Endodermal cell (in vitro differentiated cells): ENCODE measurements at places on chromosomes 4 and X.

DNA sequence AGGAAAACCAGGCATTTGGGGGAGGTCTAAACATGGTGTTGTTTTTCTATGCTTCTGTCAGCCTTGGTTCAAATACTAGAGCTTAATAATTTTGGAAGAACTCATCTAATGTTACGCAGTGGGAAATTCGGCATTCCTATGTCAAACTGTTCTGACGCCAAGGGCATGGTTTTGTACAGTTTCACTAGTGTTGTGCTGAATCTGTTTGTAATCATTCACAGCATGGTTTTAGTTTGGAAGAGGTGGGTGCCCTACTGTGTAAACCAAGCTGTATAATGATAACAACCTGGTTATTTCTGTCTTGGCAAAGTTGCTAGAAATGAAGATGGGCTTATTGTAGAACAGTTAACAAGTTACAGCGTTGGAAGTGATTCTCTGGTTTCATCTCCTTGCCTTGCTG lies 5.2 kb downstream of the DDX3X start:
- H3K36me3 ChIP-seq: peaks cover 73% of the 10 kb centered on the region
- peak overlapping the region; percentile 56 for H3K4me3 ChIP-seq
- no peaks in the 10 kb centered on the region for H3K27me3 ChIP-seq
- no peaks in the 10 kb centered on the region for H3K4me1 ChIP-seq
- H3K27ac ChIP-seq: no peak overlapping the region

- no peak overlapping the region for H3K27ac ChIP-seq
- no peak for DNase-seq
- H3K36me3 ChIP-seq: no peaks in the 10 kb centered on the region
Measured at GRCh38 chrX:48616576-48616975, 19.3 kb downstream of the WDR13 start.

DNA sequence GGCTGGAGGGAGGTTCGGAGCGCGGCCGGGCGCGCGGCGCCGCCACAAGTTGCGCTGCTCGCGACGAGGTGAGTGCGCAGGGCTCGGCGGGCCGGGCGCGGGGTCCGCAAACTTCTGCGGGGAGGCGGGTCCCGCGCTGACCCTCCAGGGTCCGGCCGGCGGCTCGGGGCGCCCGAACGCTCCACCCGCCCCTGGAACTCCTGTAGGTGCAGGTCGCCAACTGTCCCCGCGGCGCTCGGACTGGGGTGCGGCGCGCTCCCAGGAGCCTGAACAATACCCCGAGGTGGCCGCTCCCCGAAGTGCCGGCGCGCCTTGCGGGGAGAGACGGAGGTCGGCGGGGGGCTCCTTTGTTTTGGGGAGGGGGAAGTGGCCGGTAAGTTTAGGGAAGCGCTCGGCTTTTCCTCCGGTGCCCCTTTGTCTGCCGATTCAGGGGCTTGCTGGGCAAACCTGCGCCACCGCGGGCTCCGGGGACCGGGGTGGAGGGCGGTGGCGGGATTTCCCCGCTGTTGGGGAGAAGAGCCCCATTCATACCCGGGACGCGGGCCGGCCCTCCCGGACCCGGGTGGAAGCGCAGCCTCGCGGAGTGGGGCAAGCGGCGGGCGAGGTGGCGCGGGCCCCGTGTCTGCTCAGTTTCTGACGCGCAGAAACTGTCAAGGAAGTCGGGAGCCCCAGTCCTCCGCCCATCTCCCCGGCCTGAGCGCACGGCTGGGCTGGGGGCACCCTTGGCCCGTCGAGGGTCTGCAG lies 694 bp downstream of the TBL1X start:
- peak overlapping the region; percentile 67 for H3K4me3 ChIP-seq
- H3K27ac ChIP-seq: no peak overlapping the region
- no peaks in the 10 kb centered on the region for H3K36me3 ChIP-seq
- no peaks in the 10 kb centered on the region for H3K27me3 ChIP-seq

GRCh38 chr4:178395798-178396197 lies 953.6 kb upstream of the AGA start:
- H3K27me3 ChIP-seq: no peaks in the 10 kb centered on the region
- no peak overlapping the region for H3K4me3 ChIP-seq
- H3K36me3 ChIP-seq: no peaks in the 10 kb centered on the region

GRCh38 chr4:657834-658667 lies 16.0 kb downstream of the ATP5ME start:
- no peaks in the 10 kb centered on the region for H3K4me1 ChIP-seq
- DNase-seq: peak; percentile 48
- no peaks in the 10 kb centered on the region for H3K27me3 ChIP-seq

- H3K4me3 ChIP-seq: no peak overlapping the region
- no peaks in the 10 kb centered on the region for H3K4me1 ChIP-seq
- H3K27ac ChIP-seq: no peak overlapping the region
- no peaks in the 10 kb centered on the region for H3K36me3 ChIP-seq
- peaks cover 27% of the 10 kb centered on the region for H3K27me3 ChIP-seq
- DNase-seq: no peak
Measured at GRCh38 chr4:20248155-20248558, 3.5 kb upstream of the SLIT2 start.

GRCh38 chrX:18401848-18402213 lies 23.6 kb upstream of the CDKL5 start:
- H3K4me3 ChIP-seq: no peak overlapping the region
- H3K4me1 ChIP-seq: no peaks in the 10 kb centered on the region
- no peak overlapping the region for H3K27ac ChIP-seq
- H3K36me3 ChIP-seq: no peaks in the 10 kb centered on the region

- no peaks in the 10 kb centered on the region for H3K36me3 ChIP-seq
- no peaks in the 10 kb centered on the region for H3K27me3 ChIP-seq
- DNase-seq: no peak
- H3K4me3 ChIP-seq: no peak overlapping the region
- H3K4me1 ChIP-seq: no peaks in the 10 kb centered on the region
- no peak overlapping the region for H3K27ac ChIP-seq
Measured at GRCh38 chr4:76061982-76062381, 12.5 kb upstream of the ART3 start.

DNA sequence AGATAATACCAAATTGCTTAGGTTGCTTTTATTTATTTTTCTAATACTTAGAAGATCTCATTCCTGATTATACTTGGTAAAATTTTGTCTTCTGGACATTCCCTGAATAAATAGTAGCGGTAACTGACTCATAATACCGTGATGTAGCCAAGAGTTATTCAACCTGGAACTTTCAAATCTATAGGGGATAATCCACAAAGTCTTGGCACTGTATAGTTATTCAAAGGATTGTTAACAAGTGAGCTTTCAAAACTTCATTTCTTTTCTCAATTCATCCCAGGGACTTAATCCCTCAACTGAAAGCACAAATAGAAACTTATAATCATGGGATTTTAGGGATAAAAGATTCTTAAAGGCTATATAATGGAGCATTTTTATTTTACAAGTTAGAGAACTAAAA lies 1383.3 kb downstream of the FAM133A start:
- H3K27ac ChIP-seq: no peak overlapping the region
- H3K4me3 ChIP-seq: no peak overlapping the region
- no peaks in the 10 kb centered on the region for H3K4me1 ChIP-seq
- no peaks in the 10 kb centered on the region for H3K36me3 ChIP-seq

DNA sequence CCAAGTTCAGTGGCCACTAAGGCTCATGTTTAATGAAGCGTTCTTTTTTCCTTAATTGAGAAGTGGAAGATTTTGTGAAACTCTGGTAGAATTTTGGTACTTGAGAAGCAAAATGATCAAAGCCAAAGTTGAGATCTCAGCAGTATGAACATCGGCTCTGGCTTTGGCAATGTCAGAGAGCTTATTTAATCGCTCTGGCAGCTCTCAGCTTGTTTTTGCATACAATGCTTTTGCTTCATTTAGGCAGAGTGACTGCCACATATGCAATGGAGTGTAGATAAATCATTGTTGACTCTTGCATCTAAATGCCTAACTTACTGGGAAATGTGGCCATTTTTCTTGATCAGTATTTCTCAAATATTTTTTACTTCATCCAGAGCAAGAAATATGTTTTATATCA lies 135.7 kb downstream of the AASDH start:
- peak overlapping the region; percentile 3 for H3K4me3 ChIP-seq
- H3K27ac ChIP-seq: no peak overlapping the region
- peaks cover 3% of the 10 kb centered on the region for H3K36me3 ChIP-seq
- no peaks in the 10 kb centered on the region for H3K27me3 ChIP-seq
- no peak for DNase-seq

DNA sequence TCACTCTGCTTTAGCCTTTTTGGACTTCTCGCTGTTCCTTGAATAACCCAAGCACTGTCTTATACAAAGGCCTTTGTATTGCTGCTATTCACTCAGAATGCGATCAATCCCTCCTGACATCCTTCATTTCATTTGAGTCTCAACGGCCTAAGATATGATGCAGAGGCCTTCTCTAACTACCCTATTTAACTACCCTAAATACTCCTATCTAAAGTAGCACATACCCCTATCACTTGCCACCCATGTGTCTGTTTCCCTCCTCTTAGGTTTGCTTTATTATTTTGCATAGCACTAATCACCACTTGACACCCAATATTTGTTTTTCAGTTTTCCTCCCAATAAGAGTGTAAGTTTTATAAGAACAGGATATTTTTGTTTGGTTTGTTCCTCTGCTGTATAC lies 42.3 kb upstream of the ACSL4 start:
- no peak overlapping the region for H3K27ac ChIP-seq
- H3K4me3 ChIP-seq: no peak overlapping the region
- H3K36me3 ChIP-seq: no peaks in the 10 kb centered on the region
- H3K27me3 ChIP-seq: no peaks in the 10 kb centered on the region
- H3K4me1 ChIP-seq: no peaks in the 10 kb centered on the region
- DNase-seq: no peak

DNA sequence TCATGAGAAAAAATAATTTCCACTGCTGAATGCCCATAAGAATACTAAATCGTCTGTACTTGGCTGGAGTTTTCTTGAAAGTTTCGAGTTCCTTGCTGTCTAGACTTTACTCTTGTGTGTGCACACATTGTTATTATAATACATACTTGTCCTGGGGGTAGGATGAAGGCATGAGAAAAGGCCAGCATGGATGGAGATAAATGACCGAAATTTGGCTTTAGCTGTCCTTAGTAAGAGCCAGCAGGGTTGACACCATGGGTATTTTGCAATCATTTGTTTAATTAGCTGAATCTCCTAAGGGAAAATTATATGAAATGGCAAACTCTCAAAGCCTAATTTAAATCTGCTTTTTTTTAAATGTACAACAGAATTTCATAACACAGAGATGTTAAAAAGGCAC lies 641.6 kb downstream of the ADGRL3 start:
- no peaks in the 10 kb centered on the region for H3K27me3 ChIP-seq
- no peak overlapping the region for H3K4me3 ChIP-seq
- no peak for DNase-seq
- no peaks in the 10 kb centered on the region for H3K36me3 ChIP-seq

DNA sequence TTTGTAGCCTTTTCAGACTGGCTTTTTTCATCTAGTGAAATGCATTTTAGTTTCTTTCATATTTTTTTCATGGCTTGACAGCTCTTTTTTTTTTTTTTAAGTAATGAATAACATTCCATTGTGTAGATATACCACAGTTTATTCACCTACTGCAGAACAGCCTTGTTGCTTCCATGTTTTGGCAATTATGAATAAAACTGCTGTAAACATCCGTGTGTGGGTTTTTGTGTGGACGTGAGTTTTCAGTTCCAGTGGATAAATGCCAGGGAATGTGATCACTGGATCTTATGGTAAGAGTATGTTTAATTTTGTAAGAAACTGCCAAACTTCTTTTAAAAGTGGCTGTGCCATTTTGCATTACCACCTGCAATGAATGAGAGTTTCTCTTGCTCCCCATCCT lies 160.8 kb downstream of the SOWAHB start:
- no peaks in the 10 kb centered on the region for H3K27me3 ChIP-seq
- peaks cover 11% of the 10 kb centered on the region for H3K4me1 ChIP-seq
- no peak overlapping the region for H3K4me3 ChIP-seq
- H3K36me3 ChIP-seq: peaks cover 30% of the 10 kb centered on the region
- no peak for DNase-seq
- no peak overlapping the region for H3K27ac ChIP-seq

GRCh38 chr4:111064342-111064993 lies 441.6 kb upstream of the PITX2 start:
- H3K27me3 ChIP-seq: no peaks in the 10 kb centered on the region
- peak; percentile 62 for DNase-seq
- peaks cover 3% of the 10 kb centered on the region for H3K4me1 ChIP-seq
- H3K27ac ChIP-seq: no peak overlapping the region
- no peak overlapping the region for H3K4me3 ChIP-seq

DNA sequence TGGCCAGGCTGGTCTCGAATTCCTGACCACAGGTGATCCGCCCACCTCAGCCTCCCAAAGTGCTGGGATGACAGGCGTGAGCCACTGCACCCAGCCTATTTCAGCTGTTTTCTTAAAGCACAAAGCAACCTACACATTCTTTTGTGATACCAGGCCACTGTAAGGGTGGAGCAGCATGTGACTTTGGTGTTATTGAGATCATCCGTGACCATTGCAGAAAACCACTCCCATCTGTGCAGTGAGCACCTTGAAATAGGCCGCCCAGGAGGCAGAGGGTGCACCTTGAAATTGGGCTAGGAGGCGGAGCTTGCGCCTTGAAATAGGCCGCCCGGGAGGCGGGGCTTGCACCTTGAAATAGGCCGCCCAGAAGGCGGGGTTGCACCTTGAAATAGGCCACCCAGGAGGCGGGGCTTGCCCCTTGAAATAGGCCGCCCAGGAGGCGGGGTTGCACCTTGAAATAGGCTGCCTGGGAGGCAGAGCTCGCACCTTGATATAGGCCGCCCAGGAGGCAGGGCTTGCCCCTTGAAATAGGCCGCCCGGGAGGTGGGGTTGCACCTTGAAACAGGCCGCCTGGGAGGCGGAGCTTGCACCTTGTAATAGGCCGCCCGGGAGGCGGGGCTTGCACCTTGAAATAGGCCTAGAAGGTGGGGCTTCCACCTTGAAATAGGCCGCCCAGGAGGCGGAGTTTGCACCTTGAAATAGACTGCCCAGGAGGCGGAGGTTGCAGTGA lies 9.0 kb upstream of the SLC25A6 start:
- no peak overlapping the region for H3K27ac ChIP-seq
- no peaks in the 10 kb centered on the region for H3K27me3 ChIP-seq
- H3K36me3 ChIP-seq: peaks cover 59% of the 10 kb centered on the region

- H3K27ac ChIP-seq: no peak overlapping the region
- no peaks in the 10 kb centered on the region for H3K4me1 ChIP-seq
- no peaks in the 10 kb centered on the region for H3K36me3 ChIP-seq
- peak; percentile 73 for DNase-seq
- H3K4me3 ChIP-seq: no peak overlapping the region
Measured at GRCh38 chrX:14032406-14032805, 2.7 kb upstream of the GEMIN8 start.

- H3K27ac ChIP-seq: no peak overlapping the region
- no peak for DNase-seq
- peaks cover 5% of the 10 kb centered on the region for H3K36me3 ChIP-seq
- no peak overlapping the region for H3K4me3 ChIP-seq
Measured at GRCh38 chrX:9724711-9725110, 40.9 kb downstream of the GPR143 start.
